ENCODE measurements at places on chromosomes 6 and 20.

- peak; percentile 86 for DNase-seq
These were observed 1.3 kb downstream of the RGL2 start for GRCh38 chr6:33297406-33297955.

GRCh38 chr20:11110535-11110934, 436.7 kb upstream of the JAG1 start:
- no peak for DNase-seq

DNA sequence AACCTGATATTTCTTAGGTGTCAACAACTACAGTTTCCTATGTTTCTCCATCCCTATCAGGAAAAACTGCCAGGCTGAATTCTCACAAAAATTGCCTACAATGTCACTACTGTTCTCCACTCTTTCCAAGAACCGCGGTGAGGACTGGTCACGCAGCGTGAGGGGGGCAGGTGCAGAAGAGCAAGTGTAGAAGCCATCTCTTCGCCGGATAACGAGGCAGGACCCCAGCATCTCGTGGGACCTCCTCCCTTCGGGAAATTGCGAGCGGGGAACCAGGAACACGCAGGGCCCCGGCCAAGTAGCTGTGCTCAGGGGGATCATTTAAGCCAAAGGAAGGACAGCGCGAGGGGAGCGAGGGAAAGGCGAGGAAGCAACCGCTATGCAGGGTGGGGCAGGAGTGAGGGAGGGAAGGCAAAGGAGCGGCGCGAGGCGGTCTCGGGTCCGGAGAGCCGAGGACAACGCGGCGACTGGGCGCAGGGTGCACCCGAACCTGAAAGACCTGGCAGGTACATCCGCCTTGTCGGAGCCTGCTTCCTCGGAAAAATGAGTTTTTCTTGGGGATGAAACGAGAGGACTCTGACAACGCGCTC, 559 bp downstream of the APMAP start:
- peak; percentile 14 for DNase-seq

DNA sequence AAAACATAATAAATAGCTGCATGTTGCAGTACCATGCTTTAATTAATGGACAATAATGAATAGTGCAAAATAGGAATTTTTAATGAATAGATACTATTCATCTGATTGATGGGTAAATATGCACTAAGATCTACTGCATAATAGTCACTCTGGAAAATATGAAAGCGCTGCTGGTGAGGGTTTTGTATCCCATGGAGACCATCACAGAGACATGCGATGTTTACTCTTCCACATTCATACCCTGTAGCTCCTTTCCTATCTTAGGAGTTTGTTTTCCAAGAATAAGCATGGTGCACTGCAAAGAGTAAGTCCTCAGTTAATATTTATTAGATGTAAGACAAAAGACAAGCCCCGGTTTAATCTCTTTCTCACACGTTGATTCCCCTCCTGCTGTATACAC, 81.4 kb downstream of the NRSN1 start:
- DNase-seq = no peak

DNA sequence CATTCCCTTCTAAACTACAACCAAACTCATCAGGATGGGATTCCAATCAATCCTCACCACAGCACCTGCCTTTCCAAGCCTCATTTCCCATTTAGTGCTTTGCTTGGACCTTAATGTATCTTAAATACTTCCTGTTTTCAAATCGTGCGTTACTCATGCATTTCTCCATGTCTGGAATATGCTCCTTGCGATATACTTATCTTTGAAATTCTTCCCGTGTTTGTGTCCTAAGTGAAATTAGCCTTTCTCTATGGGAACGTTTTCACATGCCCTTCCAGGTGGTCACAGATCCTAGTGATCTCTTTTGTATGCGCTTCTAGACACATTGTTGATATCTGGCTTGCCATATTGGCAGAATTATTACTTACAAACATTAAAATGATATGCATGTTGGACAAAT, 620.6 kb upstream of the AGPAT4 start:
- peak; percentile 82 for DNase-seq

GRCh38 chr20:37346236-37346534, 245 bp downstream of the SRC start:
- no peak for DNase-seq

DNA sequence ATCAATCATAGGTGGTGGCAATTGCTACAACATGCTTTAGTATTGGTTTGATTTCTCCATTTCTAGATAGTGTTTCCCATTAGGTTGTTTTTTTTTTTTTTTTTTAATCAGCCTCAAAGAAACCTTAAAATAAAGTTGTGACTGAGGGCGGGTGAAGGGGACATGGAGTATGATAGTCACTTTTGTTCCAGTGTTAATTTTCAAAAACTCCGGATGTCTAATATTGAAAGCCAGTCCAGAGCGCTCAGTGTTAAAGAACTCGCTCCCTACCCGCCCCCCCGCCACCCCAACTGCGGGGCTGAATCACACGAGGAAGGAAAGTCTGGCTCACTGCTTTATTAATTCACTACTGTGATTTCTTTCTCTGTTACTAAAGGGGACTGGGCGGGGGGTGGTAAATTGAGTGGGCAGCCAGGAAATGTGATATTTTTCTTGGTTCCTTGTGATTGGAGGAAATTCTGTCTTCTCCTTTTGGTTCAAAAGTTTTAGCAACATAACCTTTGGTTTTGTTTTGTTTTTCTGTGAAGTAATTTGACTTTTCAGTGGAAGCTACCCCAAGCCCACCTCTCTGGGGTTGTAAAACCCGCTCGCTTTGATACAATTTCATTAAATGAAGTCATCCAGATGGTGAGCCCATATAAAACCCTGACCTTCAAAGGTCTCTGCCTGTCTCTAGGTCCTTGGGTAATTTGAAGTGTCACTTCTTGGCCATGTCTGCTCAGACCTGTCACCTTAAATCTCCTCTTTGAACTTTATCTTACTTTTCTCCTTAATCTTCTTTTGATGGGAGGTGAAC, 38.0 kb downstream of the TNFAIP3 start:
- no peak for DNase-seq

- peak; percentile 67 for DNase-seq
These were observed 58.2 kb downstream of the SMOC2 start for GRCh38 chr6:168499045-168499650.

GRCh38 chr6:34958734-34959133, 69.7 kb downstream of the ANKS1A start:
- no peak for DNase-seq

GRCh38 chr6:106180208-106180607, 94.1 kb downstream of the PRDM1 start:
- no peak for DNase-seq

- DNase-seq = no peak
These were observed 211.3 kb upstream of the RUNX2 start for GRCh38 chr6:45116714-45117410.

DNA sequence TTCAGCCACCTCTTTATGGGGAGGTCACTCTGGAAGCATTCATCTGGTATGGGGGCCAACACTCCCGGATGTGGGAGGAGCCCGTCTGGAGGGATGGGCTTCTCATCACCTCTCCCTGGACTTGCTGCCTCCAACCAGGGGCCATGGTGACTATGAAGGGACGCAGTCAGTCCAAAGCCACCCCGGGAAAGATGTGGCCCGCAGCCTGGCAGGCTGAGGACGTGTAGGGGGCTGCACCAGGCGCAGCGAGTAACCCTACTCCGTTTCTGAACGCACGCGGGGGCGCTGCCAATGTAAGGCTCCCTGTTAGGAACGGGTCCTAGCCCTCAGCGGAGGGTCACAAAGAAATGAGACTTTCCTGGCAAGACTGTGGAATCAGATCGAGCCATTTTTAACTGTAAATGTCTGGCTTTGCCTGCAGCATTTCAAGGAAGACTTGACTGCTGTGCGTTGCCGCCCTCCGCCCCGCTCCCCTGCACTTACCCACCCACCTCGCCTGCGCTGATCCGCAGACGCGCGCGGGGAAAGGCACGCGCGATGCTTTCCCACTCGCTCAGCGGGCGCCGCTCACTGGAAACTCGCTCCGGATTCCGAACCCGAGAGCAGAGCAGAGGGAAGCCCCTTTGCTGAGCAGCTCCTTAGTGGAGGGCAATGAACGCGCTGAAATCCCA, 55.1 kb downstream of the IL20RA start:
- peak; percentile 7 for DNase-seq

DNA sequence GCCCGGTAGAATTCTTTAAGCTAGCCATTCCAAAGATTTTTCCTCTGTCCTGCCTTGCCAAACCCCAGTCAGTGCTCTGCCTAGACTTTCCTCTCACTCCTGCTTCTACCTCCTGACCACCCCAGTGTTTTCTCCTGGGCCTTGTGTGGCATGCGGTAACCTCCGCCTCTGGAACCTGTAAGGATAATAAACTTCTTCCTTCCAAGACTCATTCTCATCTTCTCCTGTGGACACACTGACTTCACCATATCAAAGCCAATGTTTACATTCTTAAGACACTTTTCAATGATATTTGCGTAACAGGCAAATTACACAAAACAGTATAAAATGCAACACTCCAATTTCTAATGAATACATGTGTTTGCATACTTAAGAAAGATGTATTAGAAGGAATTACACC, 354.6 kb downstream of the RNF144B start:
- peak; percentile 6 for DNase-seq

GRCh38 chr6:72916906-72917305, 295.0 kb downstream of the KCNQ5 start:
- DNase-seq = no peak

DNA sequence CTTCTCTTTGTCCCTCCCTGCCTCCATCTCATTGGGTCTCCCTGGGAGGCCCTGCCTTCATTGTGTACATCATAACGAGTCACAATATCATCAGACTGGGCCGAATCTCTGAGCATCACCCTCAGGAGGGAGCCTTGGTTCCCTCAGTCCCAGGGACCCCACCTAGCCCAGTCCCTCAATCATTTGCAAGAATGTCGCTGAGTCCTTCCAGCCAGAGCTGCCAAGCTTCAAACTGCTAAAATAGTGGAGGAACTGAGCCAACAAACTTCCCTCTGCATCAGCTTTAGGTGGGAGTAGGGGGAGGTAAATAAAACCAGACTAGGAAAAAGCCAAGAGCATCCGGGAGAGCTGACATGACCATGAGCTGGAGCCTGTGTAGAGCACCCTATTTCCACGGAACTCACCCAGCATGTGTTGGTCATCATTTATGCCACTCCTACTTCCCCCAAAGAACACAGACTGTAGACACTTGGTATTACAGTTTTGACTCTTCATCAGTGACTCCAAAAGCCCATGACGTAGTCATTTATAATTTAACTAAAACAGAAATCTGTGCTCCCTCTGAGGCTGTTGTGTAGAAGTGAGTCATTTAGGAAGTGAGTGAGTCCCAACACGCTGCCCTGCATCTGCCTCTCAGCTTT, 28.8 kb upstream of the IL17A start:
- no peak for DNase-seq

DNA sequence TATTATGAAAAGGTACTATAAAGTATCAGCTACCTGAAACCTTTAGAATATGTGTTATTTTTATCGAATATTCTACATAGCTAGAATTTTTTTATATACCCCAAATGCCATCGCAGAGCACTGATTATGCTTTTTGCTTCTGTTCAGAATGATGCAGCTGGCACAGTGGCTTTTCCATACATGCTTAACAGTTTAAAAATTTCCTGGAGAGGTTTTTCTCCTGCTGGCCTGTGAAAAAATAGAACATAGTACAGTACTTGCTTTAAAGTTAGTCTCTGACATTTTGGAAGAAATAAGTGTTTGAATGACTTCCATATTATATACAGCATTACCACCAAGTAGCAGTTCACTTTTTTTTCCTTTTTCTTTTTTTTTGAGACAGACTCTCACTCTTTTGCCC, 5.3 kb downstream of the DOP1A start:
- no peak for DNase-seq

DNA sequence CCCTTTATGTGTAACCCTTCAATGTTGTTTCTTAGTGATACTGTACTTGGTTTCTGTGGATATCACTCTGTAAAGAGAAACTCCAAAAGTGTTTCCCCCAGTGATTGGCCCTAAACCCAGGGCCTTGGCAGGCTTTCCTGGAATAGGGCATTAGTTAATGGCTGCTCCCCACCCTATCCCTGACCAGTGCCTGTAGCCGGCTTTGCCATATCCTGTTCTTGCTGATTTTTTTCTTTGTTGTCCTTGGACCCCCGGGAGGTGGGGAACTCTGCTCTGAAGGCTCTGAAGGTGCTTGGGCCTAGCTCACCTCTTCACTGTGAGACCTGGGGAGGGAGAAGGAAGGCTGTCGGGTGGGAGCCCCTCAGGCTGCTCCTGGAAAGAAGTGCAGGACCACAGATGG, 120.1 kb downstream of the TCP11 start:
- DNase-seq = no peak

DNA sequence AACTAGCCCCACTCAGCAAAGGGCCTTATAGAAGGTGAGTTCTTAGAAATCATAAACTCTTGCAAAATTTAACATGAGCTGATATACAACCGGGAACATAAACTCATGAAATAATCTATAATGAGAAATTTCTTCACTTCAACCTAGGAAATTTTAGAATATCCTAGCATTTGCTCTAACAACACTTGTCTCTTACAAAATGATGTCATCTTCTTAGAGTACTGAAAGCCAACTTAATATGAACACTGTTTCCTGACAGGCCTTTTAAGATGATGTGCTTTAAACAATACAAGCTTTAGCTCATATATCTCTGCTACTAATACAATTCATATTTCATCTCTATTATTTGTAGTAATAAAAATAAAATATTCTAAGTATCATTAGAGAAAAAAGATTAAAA, 932 bp downstream of the PACRG start:
- DNase-seq = no peak

GRCh38 chr6:37182736-37183590, 13.0 kb downstream of the PIM1 start:
- no peak for DNase-seq

DNA sequence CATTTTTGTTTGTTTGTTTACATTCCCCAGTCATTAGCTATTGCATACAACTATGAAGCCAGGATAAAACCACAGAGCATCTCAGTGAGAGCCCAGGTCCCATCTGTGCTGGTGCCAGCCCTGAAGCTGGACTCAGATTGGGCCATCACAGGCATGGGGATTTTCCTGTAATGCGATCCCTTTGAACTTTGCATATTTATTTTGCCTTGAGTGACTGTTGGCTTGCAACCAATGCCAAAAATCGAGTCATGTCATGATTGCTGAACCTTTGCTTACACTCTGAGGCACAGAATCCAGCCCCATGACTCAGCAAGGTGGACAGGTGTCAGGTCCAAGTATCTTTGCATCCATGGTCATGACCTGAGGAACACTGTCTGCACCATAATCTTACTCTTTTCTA, 46.2 kb upstream of the GGTLC1 start:
- peak; percentile 6 for DNase-seq

GRCh38 chr6:151524059-151524458, 30.2 kb downstream of the CCDC170 start:
- no peak for DNase-seq

DNA sequence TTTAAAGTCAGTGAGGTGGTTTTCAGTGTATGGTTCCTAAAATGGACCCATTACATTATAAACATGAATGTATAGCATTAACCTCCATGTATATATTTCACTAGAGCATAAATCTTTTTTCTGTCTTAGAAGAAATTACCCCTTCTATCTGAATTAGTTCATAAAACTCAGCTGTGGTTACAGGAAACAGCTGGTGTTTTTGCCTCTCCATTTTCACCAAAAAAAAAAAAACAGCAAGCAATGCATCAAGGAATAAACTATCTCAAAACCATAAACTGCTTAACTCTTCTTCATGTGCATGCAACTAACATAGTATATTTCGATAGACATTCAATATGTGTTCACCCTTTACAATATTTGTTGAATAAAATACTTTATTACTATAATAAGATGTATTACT, 40.2 kb downstream of the MOXD1 start:
- DNase-seq = no peak
